ENCODE measurements at places on chromosomes 6 and 20.

- no peak for DNase-seq
Measured at GRCh38 chr20:44410583-44411019, 55.1 kb downstream of the HNF4A start.

GRCh38 chr6:29925727-29926412 is 16.5 kb upstream of the HLA-A start:
- peak; percentile 43 for DNase-seq

DNA sequence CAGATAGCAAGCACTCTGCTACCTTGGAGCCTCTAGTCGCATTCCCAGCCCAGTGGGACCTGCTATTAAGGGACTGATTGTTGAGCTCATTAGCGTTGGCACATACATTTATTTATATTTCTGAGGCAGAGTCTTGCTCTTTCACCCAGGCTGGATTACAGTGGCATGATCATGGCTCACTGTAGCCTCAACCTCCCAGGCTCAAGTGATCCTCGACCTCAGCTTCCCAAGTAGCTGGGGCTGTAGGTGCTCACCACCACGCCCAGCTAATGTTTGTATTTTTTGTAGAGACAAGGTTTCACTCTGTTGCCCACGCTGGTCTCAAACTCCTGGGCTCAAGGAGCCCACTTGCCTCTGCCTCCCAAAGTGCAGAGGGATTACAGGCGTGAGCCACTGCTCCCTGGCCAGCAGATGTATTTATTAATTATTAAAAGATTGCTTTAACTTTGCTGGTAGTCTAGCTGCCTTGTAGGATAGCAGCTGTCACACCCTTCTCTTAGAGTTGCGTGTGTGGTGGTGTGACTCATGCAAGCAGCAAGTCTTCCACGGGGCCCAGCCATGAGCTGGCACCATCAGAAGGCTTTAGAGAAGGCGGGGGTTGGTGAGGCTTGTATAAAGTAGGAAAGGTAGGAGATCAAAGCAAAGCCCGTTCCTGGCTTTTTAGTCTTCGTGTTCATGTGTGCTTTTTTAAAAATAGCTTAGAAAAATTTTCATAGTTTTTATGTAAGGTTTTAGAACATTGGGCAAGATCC is 16.5 kb downstream of the ACTR5 start:
- DNase-seq = no peak

GRCh38 chr20:25437153-25437581 is 29.7 kb downstream of the GINS1 start:
- no peak for DNase-seq

DNA sequence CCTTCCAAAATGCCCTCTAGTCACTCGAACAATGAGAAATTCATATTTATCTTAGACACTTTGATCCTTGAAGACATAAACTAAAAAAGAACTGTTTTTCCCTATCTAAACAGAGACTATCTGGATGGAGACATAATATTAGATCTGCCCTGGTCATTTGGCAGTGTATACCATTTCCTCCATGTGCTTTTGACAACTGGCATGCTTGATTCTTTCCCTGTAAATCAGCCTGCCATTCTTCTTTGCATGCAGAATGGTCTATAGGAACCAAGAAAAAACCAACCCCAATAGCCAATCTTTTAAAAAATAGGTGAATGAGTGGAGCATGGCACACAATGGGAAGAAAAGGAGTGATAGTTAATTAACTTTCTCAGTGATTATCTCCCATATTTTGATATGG is 93.8 kb downstream of the OPN5 start:
- no peak for DNase-seq

GRCh38 chr6:38957426-38957825 is 91.2 kb upstream of the GLP1R start:
- DNase-seq = no peak

DNA sequence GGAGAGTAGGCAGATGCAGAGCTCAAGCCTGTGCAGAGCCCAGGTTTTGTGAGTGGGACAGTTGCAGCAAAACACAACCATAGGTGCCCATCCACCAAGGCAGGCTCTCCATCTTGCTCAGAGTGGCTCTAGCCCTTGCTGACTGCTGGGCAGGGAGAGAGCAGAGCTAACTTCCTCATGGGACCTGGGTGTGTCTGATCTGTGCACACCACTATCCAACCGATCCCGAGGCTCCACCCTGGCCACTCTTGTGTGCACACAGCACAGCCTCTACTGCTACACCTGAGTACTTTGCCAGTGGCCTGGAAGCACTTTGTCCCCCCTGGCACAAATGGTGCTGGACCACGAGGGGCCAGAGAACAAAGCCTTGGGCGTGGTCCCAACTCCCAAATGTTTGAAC is 7.9 kb upstream of the DEFB125 start:
- DNase-seq = no peak

- DNase-seq = no peak
Measured at GRCh38 chr6:99146711-99147110, 199.0 kb upstream of the FBXL4 start.

GRCh38 chr6:81682235-81682795 is 70.2 kb downstream of the TENT5A start:
- DNase-seq = no peak

DNA sequence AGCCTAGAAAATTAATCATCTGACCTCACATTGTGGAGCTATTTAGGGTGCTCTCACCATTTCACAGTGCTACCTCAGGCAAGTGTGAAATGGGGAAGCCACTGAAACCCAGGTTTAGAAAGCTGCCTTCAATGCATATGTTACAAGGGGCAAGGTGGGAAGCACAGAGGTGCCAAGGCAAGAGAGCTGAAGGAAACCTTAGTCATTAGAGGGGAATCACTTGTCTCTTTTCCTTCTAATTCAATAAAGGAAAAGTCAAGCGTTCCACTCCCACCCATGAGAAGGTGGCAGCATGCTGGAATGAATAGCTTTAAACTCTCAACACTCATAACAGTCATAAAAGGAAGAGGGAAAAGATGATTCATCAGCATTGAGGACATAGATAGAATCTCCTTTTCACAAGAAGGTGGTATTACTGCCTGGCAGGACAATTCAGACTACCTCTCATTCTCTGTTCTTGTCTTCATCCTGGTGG is 251.9 kb upstream of the IRAK1BP1 start:
- DNase-seq = no peak

- DNase-seq = no peak
Measured at GRCh38 chr20:45032781-45033180, 66.5 kb downstream of the STK4 start.

DNA sequence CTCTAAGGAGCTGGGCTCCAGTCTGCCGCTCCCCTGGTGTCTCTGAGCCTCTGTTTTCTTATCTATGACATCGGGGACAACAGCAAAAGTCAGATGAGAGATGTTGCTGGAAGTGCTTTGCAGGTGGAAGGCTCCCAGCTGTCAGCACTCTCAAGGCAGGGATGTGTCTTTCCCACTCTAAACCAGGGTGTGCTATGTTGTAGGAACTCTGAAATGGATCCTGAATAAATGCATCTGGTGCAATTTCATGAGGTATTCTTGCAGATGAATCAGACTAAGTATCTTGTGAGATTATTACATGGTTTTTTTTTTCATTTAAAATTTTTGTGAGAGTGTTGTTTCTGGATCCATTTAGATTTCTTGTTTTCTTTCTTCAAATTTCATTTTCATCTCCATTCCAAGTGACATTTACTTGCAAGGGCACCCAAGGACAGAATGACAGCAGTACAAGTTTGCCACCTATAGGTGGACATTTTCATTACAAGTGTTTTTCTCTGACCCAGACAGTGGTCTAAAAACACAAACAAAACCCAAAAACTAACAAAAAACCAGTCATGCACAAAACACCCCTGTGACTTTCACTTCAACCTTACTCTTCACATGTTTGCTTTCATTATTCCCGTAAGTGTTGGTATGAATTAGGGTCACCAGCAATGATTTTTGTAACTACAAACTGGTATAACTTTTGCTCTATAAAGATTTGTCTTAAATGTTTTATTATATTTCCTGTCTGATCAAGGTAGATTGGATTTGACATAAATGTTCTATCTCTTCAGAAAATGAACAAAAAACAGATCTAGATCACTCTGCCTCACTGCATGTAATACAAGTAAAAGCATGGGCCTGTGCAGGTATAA is 14.7 kb upstream of the SIM1 start:
- peak; percentile 23 for DNase-seq

DNA sequence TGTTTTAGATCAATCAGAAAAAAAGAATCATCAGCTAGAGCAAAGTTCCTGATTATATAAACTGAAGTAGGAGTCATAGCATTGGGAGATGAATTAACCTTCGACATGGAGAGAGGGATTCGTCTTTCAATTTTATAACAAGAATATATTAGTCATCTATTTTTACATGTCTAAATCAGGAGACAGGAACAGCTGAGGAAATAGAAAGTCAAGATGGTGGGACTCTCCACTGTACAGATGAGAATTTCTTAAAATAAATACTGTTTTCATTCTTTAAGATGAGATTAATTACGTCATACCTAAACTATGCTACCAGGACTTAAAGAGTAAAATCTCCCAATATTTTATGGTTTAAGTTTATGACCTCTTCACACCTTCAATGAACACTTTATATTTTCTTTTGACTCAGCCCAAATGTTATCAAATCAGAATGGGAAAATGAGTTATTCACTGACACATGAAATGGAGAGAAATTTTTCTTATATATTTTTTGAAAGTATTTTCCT is 1137.7 kb downstream of the EPHA7 start:
- no peak for DNase-seq

DNA sequence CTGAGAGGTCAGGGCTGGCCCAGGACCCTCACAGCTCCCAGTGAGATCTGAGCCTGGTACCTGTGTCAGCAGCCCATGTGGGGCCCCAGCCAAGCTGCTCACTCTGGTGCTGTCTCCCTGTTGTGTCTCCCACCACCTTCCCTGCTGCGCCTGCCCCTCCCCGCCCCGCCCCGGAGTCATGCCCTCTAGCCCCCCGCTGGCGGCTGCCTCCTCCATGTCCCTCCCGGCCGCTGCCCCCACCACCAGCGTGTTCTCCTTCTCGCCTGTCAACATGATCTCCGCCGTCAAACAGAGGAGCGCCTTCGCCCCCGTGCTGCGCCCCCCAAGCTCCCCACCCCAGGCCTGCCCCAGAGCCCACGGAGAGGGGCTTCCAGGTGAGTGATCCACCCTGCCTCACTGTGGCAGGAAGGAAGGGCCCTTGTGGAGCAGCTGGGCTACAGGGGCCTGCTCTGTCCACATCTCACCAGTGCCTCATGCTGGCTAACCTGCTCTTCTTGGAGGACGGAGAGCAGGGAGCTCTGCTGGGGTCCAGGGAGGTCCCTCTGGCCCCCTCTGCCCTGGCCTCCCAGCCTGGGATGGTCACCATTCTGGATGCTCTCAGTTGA is 44.9 kb downstream of the CPXM1 start:
- DNase-seq = no peak

- DNase-seq = no peak
Measured at GRCh38 chr6:3575166-3575565, 118.3 kb upstream of the SLC22A23 start.

DNA sequence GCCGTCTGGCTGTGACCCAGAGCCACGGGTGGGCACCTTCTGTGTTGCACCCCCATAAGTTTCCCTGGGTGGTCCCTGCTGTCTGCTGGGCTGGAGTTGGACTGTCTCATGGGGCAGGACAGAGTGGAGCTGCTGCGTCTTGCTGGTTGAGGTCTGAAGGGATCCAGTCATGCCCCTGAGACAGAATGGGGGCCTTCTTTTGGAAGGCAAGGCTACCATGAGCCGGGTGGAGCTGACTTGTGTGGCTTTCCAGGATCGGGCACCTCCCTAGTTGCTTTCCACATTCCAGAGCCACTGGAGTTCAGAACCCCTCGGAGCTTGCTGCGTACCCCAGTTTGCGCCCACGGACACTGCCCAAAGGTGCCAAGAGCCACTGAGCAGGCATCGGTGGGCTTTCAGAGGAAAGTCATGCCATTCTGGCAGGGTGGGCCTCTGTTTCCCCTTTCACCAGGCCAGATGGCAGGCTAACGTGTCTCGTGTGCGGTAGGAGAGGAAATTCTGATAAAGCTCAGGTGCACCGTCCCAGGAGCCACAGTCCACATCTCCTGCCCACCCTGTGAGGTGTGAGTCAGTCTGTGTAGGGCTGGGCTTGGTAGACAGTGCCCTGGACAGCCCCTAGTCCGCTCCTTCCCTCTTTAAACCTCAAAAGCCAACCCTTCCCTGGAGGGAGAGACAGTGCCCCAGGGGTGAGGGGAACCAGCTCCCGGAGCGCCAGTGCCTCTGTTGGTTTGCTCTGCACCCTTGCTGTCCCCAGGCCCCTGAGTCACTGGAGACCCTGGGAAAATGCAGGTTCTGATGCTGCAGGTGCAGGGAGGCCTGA is 125.3 kb downstream of the SYCP2 start:
- peak; percentile 13 for DNase-seq

DNA sequence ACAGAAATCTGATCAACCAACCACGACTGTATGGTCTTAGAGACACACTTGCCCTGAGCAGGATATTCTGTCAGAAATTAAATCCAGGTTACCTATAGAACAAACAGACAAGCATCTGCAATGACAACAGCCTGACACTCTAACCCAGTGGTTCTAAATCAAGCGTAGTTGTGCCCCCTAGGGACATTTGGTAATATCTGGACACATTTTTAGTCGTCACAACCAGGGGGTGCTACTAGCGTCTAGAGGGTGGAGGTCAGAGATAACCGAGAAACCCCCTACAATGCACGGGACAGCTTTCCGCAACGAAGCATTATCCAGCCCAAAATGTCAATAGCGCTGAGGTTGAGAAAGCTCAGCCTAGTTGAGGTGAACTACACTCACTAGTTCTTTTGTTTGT is 32.3 kb downstream of the ID4 start:
- DNase-seq = no peak

DNA sequence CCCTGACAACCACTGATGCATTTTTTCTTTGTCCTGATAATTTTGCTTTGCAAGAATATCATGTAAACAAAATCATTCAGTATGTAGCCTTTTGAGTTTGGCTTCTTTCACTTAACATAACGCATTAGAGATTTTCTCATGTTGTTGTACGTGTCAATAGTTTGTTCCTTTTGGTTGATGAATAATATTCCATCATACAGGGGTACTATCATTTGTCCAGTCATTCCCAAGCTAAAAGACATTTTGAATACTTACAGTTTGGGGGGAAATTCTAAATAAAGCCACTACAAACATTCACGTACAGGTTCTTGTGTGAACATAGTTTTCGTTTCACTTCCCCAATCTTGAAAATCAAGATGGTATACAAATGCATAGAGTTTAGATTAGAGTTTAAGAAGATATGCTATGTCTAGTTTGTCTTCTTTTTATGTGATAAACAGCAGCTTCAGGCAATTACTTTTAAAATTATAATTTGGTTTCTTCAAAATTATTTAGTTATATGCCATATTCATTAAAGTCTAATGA is 5.2 kb downstream of the HAO1 start:
- peak; percentile 41 for DNase-seq

- DNase-seq = no peak
Measured at GRCh38 chr20:61424628-61425420, 172.8 kb downstream of the CDH4 start.

- no peak for DNase-seq
Measured at GRCh38 chr20:9332791-9333479, 181.5 kb upstream of the LAMP5 start.

- no peak for DNase-seq
Measured at GRCh38 chr6:34580707-34581560, 24.8 kb upstream of the SPDEF start.

DNA sequence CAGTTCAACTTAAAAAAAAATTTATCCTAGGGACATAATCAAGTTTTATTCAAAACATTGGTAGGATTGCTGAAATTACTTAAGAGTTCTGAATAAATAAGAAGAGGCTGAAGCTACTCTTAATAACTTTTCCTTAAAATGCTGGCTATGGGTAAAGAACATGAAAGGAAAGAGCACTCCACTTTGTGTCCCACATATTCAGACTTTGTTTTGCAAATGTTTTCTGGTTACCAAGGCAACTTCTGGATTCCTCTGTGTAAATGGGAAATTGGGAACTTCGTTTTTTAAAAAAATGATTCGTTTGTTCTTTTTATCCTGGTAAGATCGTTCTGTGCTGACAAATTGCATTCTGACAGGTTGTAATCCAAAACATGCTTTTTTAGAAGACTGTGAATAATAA is 115.0 kb downstream of the KIF6 start:
- no peak for DNase-seq

Measured in GM13976 (cell line).